ENCODE measurements at places on chromosomes 3 and 15. TPM values are rescaled to one million over a fixed set of nuclear protein-coding genes. Genes with fewer than 3 reads are reported as not detected.

DNA sequence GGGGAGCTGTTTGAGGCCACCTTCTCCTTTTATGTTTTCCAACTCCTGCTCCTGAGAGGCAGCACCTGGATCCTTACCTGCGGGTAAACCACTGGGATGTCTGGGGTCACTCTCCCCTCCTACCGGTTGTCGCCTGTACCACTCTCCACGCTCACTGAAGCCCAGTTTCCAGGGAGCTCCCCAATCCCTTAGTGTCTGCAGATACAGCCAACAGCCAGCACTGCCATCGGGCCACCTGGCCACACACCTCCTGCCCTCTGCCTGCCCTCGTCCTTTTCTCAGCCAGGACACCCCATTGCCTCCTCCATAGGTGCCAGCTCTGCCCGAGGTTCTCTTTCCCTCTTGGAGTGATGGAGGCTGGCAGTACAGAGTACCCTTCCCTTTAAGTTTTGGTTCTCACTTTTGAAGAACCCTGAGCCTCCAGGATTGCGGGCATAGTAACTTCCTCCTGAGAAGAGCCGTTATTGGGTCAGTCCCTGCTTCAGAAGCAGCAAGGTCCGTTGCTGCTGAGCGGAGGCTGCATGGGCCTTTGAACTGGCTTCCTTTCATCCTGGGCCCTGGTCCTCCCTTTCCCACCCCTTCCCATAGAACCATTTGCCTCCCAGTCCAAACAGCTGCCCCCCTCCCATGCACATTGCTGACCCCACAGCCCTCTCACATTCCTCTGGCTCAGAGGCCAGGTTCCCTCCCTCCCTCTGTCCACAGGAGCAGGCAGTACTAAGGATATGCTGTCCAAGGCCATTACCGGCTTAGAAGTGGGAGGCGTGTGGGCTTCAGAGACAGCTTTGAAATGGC, 30.9 kb downstream of the ARNT2 start:
- H3K27ac ChIP-seq: no peak overlapping the region
- no peak overlapping the region for H3K4me3 ChIP-seq
- H3K36me3 ChIP-seq: no peaks in the 10 kb centered on the region
- H3K27me3 ChIP-seq: peaks cover 4% of the 10 kb centered on the region
- no peak for DNase-seq
- H3K4me1 ChIP-seq: no peaks in the 10 kb centered on the region

Gene PRRT3
- 5.5 TPM for total RNA-seq

DNA sequence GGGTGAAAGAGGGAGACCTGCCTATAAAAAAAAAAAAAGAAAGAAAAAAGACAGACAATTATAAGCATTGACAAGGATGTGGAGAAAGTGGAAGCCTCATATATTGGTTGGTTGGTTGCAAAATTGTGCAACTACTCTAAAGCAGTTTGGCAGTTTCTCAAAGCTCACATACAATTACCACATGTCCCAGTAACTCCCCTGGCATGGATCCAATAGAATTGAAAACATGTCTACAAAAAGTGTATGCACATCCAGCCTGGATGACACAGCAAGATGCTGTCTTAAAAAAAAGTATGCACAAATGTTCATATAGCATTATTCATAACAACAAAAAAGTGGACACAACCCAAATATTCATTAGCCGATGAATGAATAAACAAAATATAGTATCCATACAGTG, 19.5 kb downstream of the SETMAR start:
- no peak overlapping the region for H3K27ac ChIP-seq
- peaks cover 6% of the 10 kb centered on the region for H3K36me3 ChIP-seq
- H3K27me3 ChIP-seq: no peaks in the 10 kb centered on the region
- no peak for DNase-seq
- no peak overlapping the region for H3K4me3 ChIP-seq

DNA sequence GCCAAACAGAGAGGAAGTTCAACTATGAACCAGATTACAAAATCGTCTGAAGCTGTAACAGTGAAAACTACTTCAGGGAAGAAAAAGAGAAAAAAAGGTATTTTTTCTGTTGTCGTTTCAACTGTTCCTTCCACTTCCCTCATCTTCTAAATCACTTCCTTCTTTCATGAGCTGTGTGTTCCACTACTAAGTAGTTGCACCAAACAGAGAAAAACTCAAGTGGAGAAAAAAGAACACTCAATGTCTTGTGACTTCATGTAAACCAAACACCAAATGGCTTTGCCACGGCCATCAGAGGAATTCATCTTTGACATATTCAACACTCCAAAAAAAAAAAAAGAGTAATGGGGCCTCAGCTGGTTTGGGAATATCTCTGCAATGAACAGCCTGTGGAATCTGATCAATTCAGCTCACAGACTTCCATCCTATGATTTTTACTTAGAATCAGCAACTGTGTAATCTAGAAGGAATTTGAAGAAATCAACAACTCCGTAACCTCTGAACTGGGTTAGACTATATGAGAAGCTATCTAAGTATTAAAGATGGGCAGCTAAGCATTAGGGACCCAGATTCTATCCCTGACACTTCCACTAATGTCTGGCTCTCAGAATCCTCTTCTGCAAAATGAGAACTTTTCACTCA, 47.5 kb upstream of the RNF7 start:
- no peak overlapping the region for H3K27ac ChIP-seq
- peaks cover 2% of the 10 kb centered on the region for H3K36me3 ChIP-seq
- H3K4me1 ChIP-seq: peaks cover 12% of the 10 kb centered on the region
- no peaks in the 10 kb centered on the region for H3K27me3 ChIP-seq
- no peak overlapping the region for H3K4me3 ChIP-seq
- DNase-seq: no peak

DNA sequence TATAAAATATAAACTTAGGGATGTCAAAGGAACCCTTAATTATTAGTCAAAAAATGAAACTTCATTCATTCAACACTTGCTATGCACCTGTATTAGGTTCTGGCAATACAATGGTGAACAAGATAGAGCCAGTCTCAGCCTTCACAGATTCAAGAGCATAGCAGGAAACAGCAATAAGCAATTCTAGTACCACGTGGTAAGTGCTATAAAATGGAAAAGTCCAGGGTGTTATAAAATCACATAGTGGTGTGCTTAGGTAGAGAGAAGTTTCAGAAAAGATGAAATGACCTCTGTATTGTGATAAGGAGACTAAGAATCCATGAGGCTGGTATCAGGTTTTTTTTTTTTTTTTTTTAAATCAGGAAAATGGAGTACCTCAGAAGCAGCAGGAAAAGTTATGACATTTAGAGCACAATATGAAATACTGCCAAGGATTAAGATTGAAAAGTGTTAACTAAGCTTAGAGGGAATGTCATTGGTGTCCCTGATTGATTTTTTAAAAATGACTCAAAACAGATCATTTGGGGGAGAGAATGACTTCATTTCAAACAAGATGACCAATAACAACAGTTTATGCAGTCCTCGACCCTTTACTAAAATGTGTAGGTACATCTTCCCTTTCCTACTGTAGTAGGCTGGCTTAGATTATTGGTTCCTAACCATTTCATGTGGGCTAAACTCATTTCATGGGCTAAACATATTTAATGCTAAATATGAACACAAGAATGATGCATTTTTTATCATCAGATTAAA, 5.0 kb downstream of the TOMM70 start:
- peaks cover 17% of the 10 kb centered on the region for H3K36me3 ChIP-seq
- H3K27me3 ChIP-seq: no peaks in the 10 kb centered on the region
- no peak overlapping the region for H3K27ac ChIP-seq
- DNase-seq: no peak
- H3K4me3 ChIP-seq: no peak overlapping the region
